Inflammatory macrophage treated with lipopolysaccharide for 4 hours (primary cell): ENCODE measurements at places on chromosomes 16 and 17.

DNA sequence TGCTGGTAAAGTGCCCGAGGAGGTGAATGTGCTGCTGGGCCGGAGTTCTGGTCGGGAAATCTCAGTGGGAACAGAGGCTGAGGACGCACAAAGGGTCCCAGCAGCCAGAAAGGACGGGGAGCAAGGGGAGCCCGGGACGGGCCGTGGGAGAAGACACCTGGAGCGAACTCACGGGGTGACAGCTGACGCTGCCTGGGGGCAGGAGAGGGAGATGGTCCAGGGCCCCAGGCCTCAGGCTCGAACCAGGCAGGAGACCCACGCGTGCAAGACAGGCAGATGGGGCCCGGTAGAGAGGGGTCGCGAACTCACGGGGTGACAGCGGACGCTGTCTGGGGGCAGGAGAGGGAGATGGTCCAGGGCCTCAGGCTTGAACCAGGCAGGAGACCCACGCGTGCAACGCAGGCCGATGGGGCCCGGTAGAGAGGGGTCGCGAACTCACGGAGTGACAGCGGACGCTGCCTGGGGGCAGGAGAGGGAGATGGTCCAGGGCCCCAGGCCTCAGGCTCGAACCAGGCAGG is 72.9 kb downstream of the METRNL start:
- DNase-seq = no peak

DNA sequence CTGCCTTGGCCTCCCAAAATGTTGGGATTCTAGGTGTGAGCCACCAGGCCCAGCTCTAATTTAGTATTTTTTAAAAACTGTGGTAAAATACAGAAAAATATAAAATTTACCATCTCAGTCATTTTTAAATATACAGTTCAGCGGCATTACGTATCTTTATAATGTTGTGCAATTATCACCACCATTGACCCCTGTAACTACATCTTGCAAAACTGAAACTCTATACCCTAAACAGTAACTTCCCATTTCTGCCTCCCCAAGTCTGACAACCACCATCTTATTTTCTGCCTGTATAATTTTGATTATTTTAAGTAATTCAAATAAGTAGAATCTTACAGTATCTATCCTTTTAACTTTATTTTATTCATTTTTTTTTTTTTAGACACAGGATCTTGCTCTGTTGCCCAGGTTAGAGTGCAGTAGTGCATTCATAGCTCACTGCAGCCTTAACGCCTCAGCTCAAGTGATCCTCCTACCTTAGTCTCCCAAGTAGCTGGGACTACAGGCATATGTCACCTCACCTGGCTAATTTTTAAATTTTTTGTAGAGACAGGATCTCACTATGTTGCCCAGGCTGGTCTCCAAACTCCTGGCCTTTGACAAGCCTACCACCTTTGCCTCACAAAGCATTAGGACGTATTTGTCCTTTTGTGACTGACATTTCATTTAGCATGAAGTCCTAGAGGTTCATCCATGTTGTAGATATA is 10.9 kb upstream of the GGA2 start:
- DNase-seq = peak; percentile 84

GRCh38 chr17:2814481-2815341 is 18.5 kb downstream of the RAP1GAP2 start:
- DNase-seq = peak; percentile 42

GRCh38 chr17:67628580-67629013 is 89.1 kb upstream of the NOL11 start:
- DNase-seq = peak; percentile 18

- no peak for DNase-seq
Measured at GRCh38 chr17:38460716-38461630, 32.7 kb downstream of the ARHGAP23 start.

- peak; percentile 67 for DNase-seq
Measured at GRCh38 chr17:8300627-8301242, 5.5 kb upstream of the SLC25A35 start.
